B cell (primary cell): ENCODE measurements at places on chromosomes 1 and 21. TPM values are rescaled to one million over a fixed set of nuclear protein-coding genes. Genes with fewer than 3 reads are reported as not detected.

DNA sequence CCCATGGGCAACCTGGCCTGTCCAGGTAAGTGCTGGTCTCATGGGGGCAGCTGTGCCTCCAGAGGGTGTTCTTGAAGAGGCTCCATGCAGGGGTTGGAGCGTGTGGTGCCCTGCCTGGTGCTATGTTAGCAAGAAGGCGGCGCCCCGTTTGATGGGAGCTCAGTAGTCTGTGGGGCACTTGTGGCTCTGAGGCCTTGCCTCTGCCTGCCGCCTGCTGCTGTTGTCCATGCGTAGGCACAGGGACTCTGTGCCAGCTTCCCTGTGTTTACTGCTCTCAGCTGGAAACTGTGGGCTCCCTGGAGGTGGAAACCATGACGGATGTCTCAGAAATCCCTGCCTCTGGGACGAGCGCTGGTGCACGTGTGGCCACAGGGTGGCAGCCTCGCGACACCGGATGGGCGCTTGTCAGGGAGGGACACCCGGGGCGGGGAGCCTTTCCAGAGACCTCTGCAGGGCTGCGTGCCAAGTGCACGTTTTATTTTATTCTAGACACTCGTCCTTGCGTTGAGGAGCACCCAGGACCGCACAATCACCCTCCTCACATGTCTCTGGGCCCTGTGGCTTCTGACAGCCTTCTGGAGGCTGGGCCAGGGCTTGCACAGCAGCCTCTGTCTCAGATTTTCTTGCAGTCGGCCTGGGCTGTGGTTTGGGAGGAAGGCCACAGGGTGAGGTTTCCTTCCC, 27.1 kb downstream of the SNAP47 start:
- no peak overlapping the region for H3K4me3 ChIP-seq
- H3K27me3 ChIP-seq = no peaks in the 10 kb centered on the region
- no peak overlapping the region for H3K27ac ChIP-seq
- peaks cover 3% of the 10 kb centered on the region for H3K4me1 ChIP-seq
- DNase-seq = peak; percentile 79
- H3K36me3 ChIP-seq = no peaks in the 10 kb centered on the region

- H3K4me1 ChIP-seq = no peaks in the 10 kb centered on the region
- H3K27ac ChIP-seq = no peak overlapping the region
- no peaks in the 10 kb centered on the region for H3K36me3 ChIP-seq
- no peak overlapping the region for H3K4me3 ChIP-seq
- no peak for DNase-seq
Observed at GRCh38 chr1:57167997-57168396, 202.2 kb upstream of the C8B start.

- no peak overlapping the region for H3K4me3 ChIP-seq
- DNase-seq = no peak
- H3K4me1 ChIP-seq = no peaks in the 10 kb centered on the region
- H3K27ac ChIP-seq = no peak overlapping the region
Observed at GRCh38 chr21:37192019-37192418, 75.1 kb downstream of the VPS26C start.

Gene MTX1
- 18.4 and 19.0 TPM in 2 replicates for total RNA-seq

Gene KCNK1
- not detected in 2 replicates for total RNA-seq

Gene KRTAP20-4
- not detected in 2 replicates for total RNA-seq

- H3K27ac ChIP-seq = no peak overlapping the region
- no peak for DNase-seq
- H3K4me1 ChIP-seq = no peaks in the 10 kb centered on the region
- H3K36me3 ChIP-seq = peaks cover 48% of the 10 kb centered on the region
- H3K4me3 ChIP-seq = no peak overlapping the region
- no peaks in the 10 kb centered on the region for H3K27me3 ChIP-seq
Observed at GRCh38 chr1:193143285-193143684, 21.5 kb downstream of the CDC73 start.

DNA sequence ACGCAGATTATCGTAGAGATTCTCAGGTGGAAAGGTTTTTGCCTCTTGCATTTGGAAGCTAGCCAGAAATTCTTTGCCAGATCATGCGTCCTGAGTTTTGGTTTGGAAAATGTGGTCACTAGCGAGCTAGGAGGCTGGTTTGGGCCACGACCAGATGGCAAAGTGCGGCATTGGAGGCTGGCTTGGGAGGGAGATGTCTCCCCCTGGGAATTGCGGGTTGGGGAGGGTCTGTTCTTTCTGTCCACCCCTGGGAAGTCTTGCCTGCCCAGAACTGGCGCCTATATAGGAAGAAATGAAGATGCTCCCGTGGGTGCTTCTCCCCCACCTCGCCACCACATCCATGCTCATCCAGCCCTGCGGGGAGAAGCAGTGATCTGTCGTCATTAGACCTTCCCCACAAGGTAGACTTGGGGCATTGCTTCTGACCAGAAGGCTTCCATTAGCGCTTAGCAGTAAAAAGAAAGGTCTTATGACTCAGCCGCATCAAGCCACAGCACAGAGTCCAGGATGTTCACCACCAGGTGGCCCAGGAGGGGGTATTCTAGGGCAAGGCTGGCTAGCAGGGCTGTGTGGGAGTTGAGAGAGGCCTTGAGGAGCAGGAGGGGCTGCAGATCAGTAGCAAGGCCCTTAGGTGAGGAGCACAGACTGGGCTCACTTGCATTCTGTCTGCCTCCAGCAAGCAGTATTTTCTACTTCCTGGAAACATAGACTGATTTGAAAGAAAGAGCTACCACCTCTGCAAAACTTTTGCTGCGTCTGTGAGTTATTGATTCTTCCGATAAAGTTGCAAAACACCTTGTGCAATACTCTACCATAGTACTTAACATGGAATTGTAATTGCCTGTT, 1.5 kb upstream of the PTP4A2 start:
- DNase-seq = peak; percentile 82
- H3K36me3 ChIP-seq = no peaks in the 10 kb centered on the region
- peak overlapping the region; percentile 76 for H3K27ac ChIP-seq
- no peaks in the 10 kb centered on the region for H3K27me3 ChIP-seq
- peaks cover 70% of the 10 kb centered on the region for H3K4me1 ChIP-seq

DNA sequence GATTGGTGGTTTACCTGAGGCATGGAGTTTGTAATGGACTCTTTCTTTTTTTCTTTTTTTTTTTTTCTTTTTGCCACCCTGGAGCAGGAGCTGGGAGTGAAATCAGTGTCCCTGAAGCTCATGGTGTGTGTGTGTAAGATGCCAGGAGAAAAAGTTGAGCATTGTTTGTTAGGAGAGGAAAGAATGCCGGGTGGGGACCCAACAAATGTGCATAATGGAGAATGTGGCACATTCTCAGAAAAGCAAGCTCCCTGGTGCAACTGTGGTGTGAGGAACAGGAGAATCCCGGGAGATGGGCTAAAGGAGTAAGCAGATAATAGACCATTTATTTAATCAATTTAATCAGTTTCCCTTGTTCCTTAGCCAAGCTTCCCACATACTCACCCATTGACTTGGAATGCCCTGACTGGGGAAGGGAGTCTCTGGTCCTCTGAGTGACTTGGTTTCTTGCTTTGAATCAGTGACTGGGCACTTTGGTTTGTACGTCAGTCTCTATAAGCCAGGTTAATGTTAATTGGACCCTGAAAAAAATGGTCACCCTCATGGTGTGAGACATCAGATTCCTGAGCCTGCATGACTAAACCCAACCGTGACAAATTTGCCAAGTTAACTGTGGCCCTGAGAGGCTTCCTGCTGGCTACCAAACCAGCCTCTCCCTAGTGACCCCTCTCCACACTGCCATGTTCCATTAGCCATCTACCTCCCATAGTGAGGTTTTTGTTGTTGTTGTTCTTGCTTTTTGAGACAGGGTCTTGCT, 43.9 kb upstream of the ITPKB start:
- no peak for DNase-seq
- H3K36me3 ChIP-seq = no peaks in the 10 kb centered on the region
- H3K4me3 ChIP-seq = no peak overlapping the region
- H3K4me1 ChIP-seq = no peaks in the 10 kb centered on the region
- no peak overlapping the region for H3K27ac ChIP-seq

Gene TOMM20
- 73.5 and 77.3 TPM in 2 replicates for total RNA-seq

Gene RAB3B
- total RNA-seq = 0.02 TPM in 2 replicates

- no peak overlapping the region for H3K4me3 ChIP-seq
- DNase-seq = no peak
- H3K4me1 ChIP-seq = no peaks in the 10 kb centered on the region
- no peak overlapping the region for H3K27ac ChIP-seq
- H3K36me3 ChIP-seq = no peaks in the 10 kb centered on the region
Observed at GRCh38 chr1:204390751-204391466, 20.7 kb downstream of the PPP1R15B start.

DNA sequence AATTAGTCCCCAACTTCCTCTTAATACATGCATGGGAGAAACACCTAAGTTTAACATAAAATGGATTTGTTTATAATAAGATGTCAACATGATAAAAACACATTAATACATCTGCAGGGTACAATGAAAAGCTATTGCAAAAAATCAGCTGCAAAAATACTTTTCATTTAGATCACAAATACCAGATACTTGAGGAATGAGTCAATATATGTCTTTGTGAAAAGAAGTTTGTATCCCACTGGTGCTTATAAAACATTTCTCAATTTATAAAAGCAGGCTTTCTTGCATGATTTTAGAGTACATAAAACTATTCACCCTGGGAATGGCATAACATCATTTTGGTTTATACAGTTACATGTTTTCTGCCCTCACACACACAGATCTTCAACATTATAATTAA, 18.6 kb upstream of the PRKAA2 start:
- no peak overlapping the region for H3K27ac ChIP-seq
- H3K4me3 ChIP-seq = no peak overlapping the region
- H3K4me1 ChIP-seq = no peaks in the 10 kb centered on the region
- no peaks in the 10 kb centered on the region for H3K36me3 ChIP-seq
- no peak for DNase-seq
- no peaks in the 10 kb centered on the region for H3K27me3 ChIP-seq

DNA sequence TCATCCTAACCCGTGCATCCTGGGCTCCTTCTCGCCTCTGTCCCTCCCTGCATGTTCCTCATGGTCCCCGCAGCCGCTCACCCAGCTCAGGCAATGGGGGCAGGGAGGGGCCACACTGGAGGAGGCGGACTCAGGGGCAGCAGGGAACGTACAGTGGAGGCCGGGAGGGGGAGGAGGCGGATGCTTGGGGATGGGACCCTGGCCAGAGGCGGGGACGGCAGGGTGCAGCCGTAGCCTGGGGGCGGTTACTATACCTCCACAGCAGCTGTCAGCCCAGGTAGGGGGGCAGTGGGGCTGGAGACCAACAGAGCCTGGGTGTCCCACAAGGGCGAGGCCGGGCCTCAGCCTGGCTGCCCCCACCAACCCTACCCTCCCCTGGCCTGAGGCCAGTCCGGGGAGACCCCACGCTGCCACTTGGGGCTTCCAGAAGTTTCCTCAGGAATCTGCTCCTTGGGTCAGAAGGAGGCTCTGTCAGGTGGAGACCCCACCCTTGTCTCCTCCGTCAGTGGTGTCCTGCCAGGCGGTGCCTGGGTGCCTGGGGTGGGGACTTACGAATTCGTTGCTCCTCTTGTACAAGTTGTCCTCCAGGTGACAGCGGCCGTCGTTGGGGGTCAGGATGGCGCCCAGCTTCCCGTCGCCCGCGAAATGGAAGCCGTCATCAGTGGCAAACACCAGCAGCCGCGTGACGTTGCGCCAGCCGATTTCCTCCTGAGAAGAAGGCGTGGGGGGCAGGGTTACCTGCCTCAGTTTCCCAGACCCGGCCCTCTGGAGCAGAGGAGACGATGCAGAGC, 20.7 kb downstream of the ITGB2 start:
- H3K27ac ChIP-seq = no peak overlapping the region
- no peaks in the 10 kb centered on the region for H3K27me3 ChIP-seq
- peaks cover 11% of the 10 kb centered on the region for H3K36me3 ChIP-seq
- no peaks in the 10 kb centered on the region for H3K4me1 ChIP-seq
- DNase-seq = no peak

DNA sequence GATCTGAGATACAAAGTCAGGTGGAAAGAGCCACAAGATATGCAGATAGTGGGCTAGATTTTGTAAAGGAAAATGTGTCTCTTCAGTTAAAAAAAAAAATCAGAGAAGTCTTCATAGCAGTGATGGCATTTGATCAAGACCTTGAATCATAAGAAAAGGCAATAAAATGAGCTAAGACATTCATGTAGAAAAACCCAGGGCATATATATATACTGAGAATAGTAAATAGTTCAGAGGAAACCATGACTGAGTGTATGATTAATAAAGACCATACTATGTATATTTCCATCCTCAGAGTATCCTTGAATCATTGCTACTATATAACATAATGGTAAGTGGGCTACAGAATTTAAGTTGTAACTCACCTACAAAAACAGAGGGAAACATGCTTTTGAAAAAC, 321.7 kb upstream of the NR5A2 start:
- no peaks in the 10 kb centered on the region for H3K27me3 ChIP-seq
- no peaks in the 10 kb centered on the region for H3K4me1 ChIP-seq
- no peak for DNase-seq
- no peaks in the 10 kb centered on the region for H3K36me3 ChIP-seq
- no peak overlapping the region for H3K27ac ChIP-seq
